ENCODE measurements at places on chromosomes 11 and 22.

GRCh38 chr11:2302896-2303626 lies 1.2 kb downstream of the TSPAN32 start:
- no peak for DNase-seq

- peak; percentile 80 for DNase-seq
Observed at GRCh38 chr11:118240999-118241763, 11.0 kb downstream of the MPZL3 start.

GRCh38 chr11:7204778-7205177 lies 46.9 kb upstream of the SYT9 start:
- no peak for DNase-seq

GRCh38 chr22:48423481-48423911 lies 1404.2 kb downstream of the BRD1 start:
- DNase-seq = no peak

DNA sequence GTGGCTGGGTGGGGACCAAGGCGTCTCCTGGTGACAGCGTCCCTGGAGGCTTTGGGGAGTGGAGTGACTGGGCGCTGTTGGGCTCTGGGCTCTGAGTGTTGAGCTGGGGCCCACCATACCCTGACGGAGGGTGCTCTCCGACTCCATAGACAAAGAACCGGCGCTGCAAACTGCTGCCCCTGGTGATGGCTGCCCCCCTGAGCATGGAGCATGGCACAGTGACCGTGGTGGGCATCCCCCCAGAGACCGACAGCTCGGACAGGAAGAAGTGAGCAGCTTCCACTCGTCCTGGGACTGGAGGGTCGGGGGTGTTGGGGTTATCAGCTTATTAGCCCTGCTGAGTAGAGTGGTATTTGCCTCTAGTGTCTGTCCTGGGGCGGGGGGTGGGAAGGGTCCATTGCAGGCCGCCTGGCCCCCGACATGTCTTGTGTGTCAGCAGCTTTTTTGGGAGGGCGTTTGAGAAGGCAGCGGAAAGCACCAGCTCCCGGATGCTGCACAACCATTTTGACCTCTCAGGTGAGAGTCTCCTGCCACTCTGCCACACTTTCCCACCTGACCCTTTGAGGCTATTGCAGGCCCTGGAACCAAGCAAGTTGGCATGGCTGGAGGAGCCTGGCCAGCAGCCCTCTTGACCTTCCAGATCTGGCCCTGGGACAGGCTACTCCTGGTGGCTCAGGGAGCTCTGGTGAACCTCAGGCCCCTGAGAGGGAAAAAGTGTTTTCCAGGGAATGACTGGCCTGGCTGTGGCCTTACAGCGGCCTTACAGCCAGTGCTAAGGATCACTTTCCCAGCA lies 7.6 kb downstream of the CLDN5 start:
- no peak for DNase-seq

GRCh38 chr11:66856496-66857233 lies at the start of gene LRFN4:
TSS of gene LRFN4 (plus strand) at chr11:66857064. CDS start at chr11:66857745, 681 bp downstream.
- DNase-seq = peak; percentile 64

- no peak for DNase-seq
Observed at GRCh38 chr11:72744474-72744873, 7.7 kb downstream of the ARAP1 start.

GRCh38 chr11:115428306-115428705 lies 75.9 kb downstream of the CADM1 start:
- DNase-seq = no peak

- no peak for DNase-seq
Observed at GRCh38 chr22:49294656-49295464, 532.8 kb downstream of the BRD1 start.

GRCh38 chr11:9839550-9839949 lies 175.7 kb downstream of the SWAP70 start:
- DNase-seq = no peak

DNA sequence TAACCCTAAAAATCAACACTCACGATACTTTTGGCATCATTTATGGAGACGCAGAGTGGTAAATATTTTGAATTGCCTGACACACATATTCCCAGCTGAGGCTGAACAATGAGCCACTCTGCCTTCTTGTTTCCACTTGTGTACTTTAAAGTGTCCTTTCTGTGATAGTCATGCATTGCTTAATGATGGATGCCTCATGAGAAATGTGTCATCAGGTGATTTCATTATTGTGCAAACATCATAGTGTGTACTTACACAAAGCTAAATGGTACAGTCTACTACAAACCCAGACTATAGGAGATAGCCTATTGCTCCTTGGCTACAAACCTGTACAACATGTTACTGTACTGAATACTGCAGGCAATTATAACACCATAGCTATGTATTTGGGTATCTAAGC lies 44.2 kb downstream of the MRE11 start:
- no peak for DNase-seq

DNA sequence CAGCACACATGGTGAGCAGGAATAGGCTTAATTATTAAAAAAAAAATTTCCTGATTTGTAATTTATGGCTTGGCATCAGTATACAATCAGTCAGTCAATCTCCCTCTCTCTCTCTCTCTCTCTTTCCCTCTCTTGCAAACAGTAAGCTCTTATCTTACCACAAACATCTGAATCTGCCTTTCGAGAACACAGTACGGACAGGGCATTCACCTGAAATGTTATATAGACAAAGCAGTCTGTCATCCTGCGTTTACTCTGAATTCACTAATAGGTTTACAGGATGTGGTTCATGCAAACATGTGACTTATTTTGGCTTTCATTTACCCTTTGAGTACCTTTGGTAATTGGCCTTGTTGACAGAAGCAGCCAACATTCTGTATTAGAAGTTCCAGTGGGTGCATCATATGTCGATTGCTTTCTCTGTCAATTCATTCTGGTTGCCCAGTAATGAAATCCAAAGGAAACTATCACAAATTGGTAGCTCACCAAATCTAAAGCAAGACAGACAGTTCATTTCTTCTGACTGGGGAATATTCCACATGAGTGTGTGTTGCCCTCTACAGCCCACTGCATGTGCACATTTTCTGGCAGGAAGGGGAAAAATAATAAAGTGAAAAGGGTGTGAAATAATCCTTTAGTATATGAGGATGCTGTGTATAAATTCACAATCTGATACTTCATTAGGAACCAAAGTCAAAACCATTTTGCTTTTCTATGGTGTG lies 1058.2 kb downstream of the LRRC4C start:
- DNase-seq = no peak

DNA sequence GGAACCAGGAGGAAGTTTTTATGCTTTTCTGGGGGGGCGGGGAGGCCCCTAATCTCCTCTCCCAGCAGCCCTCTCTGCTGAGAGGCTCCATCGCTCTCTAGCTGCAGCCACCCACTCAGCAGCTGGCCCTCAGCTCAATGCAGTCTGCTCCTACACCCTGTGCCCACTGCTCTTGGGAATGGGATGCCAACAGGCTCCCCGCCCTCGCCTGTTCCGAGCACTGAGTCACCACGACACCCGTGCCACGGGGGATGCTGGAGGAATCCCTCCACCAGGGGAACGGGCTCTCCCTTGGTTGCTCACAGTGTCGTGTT lies 23.5 kb upstream of the SUSD2 start:
- no peak for DNase-seq

- no peak for DNase-seq
Observed at GRCh38 chr22:38540701-38541100, 29.3 kb downstream of the DMC1 start.

DNA sequence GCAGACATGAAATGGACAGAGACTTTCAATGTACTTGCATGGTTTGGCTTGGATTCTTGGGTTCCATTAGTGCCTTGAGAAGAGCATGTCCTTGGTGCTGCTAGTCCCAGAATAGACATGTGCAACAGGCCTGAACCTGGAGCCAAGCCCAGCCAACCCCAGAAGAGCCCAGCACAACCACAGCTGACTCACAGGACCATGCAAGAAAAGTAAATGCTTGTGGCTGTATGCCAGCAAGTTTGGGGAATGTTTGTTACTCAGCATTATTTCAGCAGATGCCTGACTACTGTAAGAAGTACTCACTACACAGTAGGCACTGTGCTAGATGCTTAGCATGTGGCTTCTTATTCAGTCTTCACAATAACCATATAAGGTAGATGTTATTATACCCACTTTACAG lies 39.2 kb upstream of the HMGXB4 start:
- DNase-seq = no peak

DNA sequence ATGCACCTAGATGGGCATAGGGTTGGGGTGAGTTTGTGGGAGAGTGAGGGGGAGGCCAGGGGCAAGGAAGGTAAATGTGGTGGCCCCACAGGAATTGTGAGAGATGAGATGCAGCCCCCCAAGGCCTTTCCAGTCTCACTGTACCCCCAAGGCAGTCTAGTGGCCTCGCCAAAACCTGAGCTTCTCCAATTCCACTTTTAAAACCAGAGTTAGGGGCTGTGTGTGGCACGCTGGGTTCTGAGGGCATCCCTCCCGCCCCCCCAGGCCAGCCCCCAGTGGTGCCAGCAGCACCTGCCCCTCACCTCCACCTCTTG lies 40.4 kb downstream of the KCNC1 start:
- no peak for DNase-seq

- DNase-seq = no peak
Observed at GRCh38 chr11:92611157-92611556, 358.3 kb upstream of the MTNR1B start.

GRCh38 chr22:17913801-17914347 lies 110.5 kb downstream of the MICAL3 start:
- DNase-seq = no peak

DNA sequence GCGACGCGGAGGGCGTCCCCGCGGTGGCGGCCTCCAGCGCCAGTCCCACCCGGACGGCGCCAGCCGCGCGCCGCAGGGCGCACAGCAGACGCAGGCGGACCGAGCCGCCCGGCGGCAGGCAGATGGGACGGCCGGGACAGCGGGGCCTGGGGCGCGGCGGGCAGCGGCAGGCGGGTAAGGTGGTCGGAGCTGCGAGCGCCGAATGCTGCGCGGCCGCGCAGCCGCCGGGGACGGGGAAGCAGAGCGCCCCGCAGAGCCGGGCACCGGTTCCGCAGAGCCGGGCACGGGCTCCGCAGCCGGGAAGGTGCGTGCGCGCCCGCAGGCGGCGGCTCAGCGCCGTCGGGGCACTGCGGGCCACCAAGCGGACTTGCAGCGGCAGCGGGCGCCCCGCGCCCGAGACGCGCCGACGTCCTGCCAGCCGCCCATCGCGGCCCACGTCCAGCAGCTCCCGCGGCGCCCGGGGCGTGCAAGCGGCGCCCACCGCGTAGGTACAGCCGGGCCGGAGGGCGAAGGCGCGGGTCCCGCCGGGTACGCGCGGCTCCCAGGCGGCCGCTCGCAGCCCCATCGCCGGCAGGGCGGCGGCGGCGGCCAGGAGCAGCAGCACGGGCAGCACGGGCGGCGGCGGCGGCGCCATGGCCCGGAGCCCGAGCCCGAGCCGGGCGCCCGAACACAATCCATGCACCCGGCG lies 739 bp downstream of the CELSR1 start:
- DNase-seq = no peak

DNA sequence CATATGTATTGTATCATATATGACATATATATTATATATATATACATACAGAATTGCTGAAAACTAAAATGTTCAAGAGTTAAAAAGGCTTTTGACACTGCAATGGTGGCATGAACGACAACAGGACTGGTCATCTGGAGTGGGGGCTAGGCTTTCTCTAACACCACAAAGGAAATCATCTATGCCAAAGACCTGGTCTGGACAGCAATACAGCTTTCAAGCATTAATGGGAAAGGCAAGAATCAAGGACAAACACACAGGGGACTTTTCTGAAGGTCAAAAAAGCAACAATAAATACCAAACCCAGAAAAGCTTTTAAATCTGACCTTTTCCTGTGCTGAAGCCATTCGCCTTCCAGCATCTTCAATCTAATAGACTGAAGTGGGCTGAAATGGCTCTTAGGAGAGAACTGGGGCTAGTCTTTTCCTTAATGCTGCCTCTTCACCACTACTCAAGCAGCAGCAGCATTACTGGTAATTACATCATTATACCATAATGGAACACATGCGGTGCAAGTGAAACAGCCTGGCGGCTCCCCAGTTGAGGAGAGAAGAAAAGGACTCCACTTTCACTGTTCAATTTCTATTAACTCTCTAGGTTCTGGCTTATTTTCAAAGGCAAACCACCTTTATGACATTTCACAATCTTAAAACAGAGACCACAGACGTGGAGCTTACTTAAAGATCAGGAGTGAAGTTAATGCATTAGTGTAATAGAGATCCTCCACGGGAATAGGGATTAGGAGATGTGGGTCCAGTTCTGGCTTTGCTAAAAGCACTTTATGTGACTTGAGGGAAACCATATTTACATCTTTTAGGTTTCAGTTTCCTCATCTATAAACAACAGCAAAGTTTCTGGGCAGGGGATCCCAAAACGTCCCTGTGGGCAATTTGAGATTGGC lies 63.0 kb downstream of the GAB2 start:
- DNase-seq = no peak

DNA sequence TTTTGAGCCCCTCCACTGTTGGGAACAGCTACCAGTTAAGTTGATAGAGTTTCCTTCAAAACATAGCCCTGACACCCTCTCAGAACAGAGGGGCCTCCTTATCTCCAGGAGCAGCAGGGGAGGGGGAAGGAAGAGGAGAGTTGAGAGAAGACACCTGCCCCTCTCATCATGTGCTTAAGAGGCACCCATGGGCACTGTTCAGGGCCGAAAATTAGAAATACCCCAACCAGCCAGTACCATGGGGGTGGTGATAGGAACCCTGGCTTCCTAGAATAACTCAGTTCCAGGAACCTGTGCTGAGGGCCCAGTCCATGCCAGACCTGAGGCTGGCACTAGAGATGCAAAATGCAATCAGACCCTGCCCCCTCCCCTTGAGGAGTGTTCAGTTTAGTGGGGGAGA lies 9.3 kb upstream of the GDPD5 start:
- no peak for DNase-seq

DNA sequence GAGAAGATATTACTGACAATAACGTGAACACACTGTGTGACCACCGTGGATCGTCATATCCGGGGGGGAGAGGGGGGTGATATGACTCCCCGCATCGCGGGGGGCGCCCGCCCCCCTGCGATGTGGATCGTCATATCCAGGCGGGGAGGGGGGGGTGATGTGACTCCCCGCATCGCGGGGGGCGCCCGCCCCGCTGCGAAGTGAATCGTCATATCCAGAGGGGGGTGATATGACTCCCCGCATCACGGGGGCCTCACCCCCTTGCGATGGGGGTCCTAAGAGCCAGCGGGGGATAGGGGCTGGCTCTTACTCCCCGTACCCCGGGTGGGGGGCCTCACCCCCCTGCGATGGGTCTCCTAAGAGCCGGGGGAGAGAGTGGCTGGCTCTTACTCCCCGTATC lies 19.9 kb downstream of the UNC93B1 start:
- no peak for DNase-seq

- DNase-seq = no peak
Observed at GRCh38 chr22:49042877-49043859, 784.5 kb downstream of the BRD1 start.

DNA sequence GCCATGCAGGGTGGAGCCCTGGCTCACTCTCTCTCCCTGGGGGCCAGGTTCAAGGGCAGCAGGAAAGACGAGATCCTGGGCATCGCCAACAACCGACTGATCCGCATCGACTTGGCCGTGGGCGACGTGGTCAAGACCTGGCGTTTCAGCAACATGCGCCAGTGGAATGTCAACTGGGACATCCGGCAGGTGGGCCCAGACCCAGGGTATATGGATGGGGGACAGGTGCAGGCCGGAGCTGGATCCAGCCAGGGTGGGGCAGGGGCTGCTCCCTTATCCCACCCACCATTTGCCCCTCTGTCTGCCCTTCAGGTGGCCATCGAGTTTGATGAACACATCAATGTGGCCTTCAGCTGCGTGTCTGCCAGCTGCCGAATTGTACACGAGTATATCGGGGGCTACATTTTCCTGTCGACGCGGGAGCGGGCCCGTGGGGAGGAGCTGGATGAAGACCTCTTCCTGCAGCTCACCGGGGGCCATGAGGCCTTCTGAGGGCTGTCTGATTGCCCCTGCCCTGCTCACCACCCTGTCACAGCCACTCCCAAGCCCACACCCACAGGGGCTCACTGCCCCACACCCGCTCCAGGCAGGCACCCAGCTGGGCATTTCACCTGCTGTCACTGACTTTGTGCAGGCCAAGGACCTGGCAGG lies 2.9 kb downstream of the TRPT1 start:
- no peak for DNase-seq

Data from CD4-positive, alpha-beta T cell treated with Interleukin-4 for 1 hour (primary cell).